ENCODE measurements at places on chromosomes 4 and X.

DNA sequence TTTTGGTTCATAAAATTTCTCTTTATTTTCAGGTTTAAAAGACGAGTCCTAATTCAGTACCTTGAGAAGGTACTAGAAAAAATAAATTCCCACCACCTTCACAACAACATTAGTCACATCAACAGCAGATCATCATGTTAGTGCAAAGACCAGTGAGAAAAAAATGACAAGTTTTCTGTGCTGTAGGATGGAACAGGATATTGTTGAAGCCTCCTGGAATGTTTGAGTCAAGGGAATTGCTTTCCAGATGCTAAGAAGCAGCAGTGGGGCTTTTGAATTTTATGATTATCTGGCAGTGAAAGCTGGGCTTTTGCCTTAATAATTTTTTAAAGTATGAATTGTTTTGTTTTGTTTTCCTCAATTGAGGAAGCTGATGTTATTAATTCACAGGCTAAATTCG, 61.0 kb downstream of the INTS6L start:
- no peak for DNase-seq

DNA sequence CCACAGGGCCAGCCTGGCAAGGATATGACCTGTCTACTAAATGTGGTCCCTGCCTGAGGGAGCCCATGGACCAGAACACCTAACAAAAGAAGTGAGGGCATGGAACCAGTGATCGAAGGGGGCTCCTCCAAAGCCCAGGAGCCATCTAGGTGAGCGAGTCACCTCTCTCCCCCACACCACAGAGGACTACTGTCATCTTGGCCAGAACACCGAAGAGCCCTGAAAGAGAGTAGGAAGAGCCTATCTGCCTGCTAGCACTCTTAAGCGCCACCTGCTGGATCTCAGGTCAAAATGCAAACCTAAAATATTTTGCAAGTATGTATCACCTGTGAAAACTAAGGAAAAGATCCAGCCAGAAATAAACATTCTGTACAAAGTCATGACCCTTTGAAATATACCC, 137.9 kb upstream of the ZXDB start:
- DNase-seq = peak; percentile 13

- no peak for DNase-seq
Observed at GRCh38 chr4:139690419-139690818, 24.8 kb downstream of the MGST2 start.

- peak; percentile 88 for DNase-seq
Observed at GRCh38 chr4:151658959-151659600, 101.7 kb downstream of the GATB start.

DNA sequence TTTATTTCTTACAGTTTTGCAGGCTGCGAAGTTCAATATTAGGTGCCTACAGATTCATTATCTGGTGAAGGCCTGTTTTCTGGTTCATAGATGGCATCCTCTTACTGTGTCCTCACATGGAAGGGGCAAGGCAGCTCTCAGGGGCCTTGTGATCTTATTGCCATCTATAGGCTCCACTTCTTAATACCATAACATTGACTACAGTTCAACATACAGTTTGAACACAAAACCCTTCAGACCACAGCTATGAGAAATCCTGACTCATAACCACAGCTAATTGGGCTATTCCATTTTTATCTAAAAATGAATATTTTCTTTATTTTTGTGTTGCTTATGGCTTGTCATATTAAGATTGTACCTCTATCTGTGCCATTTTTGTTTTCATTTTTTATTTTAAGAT, 72.3 kb downstream of the STAG2 start:
- DNase-seq = peak; percentile 54

- DNase-seq = no peak
Observed at GRCh38 chr4:74772783-74773182, 21.5 kb downstream of the BTC start.

DNA sequence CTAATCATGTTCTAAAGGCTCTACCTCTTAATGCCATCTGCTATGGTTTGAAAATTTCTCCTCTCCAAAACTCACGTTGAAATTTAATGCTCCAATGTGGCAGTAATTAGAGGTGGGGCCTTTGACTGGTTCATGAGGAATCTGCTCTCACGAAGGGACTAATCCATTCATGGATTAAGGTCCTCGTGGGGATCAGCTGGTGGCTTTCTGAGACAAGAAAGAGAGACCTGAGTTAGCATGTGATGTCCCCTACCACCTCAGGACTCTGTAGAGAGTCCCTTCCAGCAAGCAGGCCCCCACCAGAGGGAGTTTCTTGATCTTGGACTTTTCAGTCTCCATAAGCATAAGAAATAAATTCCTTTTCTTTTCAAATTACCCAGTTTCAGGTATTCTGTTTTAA, 65.3 kb downstream of the WDFY3 start:
- DNase-seq = no peak

DNA sequence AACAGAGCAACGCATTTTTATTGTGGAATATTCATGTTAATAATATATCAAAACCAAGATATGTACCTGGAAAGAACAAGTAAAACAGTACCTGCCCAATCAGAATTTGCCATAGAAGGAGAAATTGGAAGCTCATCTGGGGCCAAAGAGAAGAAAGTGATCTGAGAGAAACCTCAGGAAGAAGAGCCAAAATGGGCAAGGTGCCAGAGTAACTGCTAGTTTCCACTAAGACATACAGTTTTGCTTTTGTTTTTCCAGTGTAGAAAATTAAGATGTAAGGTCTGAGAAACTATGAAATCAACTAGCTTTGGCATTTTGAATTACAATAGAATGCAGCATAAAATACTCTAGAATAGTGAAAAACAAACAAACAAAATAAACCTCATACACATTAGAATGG, 2201.2 kb downstream of the ARAP2 start:
- peak; percentile 12 for DNase-seq

GRCh38 chr4:26178854-26179253, 142.0 kb upstream of the RBPJ start:
- DNase-seq = peak; percentile 42

- DNase-seq = peak; percentile 67
Observed at GRCh38 chr4:153529646-153530045, 63.5 kb downstream of the TMEM131L start.

DNA sequence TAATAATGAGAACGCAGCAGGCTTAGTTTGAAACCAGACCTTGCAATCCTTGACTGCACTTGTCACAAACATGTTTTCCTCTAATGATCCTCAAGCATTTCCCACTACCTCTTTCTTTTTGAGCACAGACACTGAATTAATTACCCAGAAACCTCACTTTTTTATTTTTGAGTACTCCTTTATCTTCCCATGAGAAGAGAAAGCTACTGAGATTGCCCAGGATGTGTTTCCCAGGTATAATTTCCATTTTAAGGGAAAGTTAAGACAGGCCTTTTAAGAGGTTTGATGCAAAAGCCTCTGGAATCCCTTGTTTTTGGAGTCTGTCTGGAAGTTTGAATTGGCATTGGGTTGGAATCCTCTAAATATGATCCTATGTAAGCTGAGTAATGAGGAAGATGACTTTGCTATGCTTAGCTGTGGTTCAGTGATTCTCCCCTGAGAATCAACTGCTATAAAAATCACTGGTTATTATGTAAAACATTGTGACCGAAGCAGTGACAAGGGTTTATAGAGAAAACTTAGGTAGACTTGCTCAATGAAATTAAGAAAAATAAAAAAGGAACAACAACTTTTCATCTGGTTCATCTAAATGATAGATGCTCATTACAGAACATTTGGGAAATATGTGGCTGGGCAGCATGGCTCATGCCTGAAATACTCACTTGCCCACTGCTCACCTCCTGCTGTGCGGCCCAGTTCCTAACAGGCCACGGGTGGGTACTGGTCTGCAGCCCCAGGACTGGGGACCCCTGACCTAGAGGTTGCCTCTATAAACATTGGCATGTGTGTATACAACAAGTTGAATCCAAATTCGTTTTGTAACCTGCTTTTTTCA, 10.8 kb upstream of the RHOH start:
- peak; percentile 90 for DNase-seq

DNA sequence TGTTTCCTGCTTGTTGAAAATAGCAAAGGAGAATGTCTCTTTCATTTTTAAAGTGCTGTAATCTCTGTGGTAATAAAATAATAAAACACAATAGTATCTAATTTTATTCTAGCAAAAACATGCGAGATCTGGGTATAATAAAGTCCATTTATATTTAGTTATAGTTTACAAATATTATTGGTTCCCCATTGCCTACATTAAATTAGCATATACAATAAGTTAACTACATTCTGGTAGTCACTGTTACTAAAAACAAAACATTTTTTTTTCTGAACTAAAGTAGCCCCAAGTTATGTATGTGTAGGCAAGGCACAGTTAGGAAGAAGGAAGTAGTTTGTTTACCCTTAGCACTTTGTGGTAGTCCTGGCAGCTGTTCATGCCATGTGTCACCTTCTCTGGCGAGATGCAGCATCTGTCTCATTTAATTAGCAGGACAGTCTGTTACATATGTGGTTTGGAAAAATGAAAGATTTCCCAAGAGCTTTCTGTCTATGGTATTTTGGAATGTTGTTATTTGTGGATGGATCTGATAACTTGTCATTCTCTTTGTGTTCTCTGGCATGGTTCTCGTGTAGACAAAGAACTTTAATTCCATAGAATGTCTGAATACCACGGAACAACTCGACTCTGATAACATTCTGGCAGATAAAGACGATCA, 231.3 kb upstream of the PITX2 start:
- peak; percentile 95 for DNase-seq

DNA sequence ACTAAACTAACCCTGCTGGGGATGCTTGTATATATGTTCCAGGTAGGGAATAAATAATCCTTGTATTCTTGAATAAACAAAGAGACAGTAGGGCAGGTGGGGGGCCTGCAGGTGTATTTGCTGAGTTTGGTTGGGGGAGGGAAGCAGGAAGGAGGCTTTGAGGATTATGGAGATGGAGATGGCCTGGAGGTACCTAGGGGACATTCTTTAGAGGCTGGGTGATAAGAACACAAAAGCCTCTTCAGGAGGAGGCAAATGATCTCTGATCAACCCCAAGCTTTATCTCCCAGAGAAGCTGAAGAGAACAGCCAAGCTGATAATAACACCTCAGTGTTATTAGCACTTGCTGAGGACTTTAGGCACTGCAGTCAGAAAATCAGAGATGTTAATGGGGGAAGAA, 187.7 kb downstream of the MGST2 start:
- no peak for DNase-seq

GRCh38 chr4:186701273-186701672, 22.4 kb downstream of the FAT1 start:
- peak; percentile 64 for DNase-seq

GRCh38 chrX:99939883-99940232, 470.2 kb downstream of the PCDH19 start:
- DNase-seq = no peak

GRCh38 chr4:111837761-111838160, 307.5 kb upstream of the FAM241A start:
- DNase-seq = no peak

GRCh38 chrX:123962006-123962467, 531 bp downstream of the STAG2 start:
- DNase-seq = peak; percentile 33

DNA sequence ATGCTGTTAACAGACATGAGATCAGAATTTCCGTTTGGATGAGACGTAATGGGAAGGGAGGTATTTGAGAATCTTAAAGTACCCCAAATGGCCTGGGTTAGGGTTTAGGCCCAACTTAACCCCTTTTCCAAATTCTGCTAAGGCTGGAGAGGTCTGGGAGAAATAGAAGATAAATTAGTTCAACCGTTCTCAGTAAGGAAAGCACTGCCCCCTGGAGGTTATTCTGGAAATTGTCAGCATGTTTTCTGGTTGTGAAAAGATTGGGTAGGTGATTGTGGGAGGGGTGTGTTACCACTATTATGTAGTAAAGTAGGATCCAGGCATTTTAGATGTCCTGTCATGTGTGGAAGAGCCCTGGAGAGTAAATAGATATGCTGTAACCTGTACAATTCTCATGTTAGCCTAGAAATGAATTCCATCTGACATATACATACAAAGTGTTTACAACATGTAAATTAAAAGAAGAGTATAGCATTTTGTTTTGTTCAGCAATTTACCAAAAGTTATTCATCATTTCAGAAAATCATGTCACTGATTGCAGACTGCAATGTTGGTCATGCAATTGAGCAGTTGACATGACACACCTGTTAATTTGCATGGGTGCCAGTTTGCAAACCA, 26.8 kb upstream of the GRXCR1 start:
- peak; percentile 59 for DNase-seq

- peak; percentile 87 for DNase-seq
Observed at GRCh38 chr4:140260227-140260626, 106.2 kb upstream of the MAML3 start.

All from fibroblast of mammary gland (primary cell).